ENCODE measurements at places on chromosomes 2 and 18. TPM values are rescaled to one million over a fixed set of nuclear protein-coding genes. Genes with fewer than 3 reads are reported as not detected.

DNA sequence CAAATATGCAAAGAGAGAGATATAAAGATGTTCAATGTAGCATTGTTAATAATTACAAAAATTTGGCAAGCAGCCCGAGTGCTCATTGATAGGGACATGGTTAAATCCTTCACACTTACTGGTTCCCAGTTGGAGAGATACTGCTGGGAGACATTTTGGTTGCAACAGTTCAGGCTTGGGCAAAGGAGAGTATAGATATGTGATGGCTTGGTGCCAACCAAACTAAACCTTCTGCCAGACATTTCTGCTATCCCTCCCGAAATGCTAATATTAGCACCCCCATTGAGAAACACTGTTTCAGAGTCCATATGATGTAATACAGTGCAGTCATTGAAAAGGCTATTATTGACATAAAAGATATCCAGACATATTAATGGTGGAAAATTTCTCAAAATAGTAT lies 11.5 kb downstream of the GEN1 start:
- H3K27ac ChIP-seq: no peak overlapping the region
- H3K27me3 ChIP-seq: no peaks in the 10 kb centered on the region
- no peak for DNase-seq
- H3K4me3 ChIP-seq: no peak overlapping the region

DNA sequence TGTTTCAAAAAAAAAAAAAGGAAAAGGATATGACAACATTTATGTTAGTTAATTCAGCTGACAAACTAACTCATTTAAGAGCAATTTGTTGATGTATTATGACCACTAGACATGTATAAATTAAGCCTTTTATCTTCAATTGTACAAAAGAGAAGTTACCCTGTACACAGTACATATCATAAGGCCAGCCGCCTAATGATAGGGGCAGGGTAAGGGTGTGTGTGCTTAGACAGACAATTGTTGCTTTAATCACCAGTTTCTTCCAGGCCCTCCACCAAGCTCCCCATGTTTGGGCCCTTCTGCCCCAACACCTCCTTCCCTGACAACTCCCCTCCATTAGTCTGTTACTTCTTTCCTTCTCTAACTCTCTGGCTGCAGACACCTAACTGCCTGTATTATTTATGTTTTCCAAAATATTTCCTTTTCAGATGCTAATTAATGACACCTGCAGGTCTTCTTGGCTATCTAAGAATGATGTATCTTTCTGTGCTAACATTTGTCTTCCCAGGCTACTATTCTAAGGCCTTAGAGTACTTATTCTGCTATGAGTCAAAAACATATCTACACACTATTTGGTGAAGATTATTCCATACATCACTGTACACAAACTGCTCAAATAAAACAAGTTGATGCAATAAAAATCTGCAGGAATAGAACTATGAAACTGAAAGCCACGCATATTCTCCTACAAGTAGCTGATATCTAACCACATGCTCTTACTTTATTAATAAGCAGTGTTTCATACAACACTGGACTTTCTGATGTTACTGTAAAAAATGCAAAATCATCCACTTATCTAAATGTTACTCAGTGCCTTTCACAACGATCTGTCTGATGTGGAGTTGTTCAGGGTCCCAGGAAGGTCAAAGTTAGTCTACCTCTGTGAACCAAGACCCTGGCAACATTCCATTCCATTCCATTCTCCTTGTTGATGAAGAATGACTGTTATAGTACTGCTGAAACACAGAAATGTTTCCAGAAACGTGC lies 26.4 kb downstream of the TMEM131 start:
- H3K36me3 ChIP-seq: no peaks in the 10 kb centered on the region
- no peak for DNase-seq
- no peaks in the 10 kb centered on the region for H3K27me3 ChIP-seq
- H3K4me3 ChIP-seq: no peak overlapping the region
- peaks cover 11% of the 10 kb centered on the region for H3K4me1 ChIP-seq

GRCh38 chr2:69789772-69790600 lies 39.5 kb upstream of the GMCL1 start:
- H3K27ac ChIP-seq: peak overlapping the region; percentile 64
- no peak for DNase-seq
- no peaks in the 10 kb centered on the region for H3K27me3 ChIP-seq
- H3K4me3 ChIP-seq: no peak overlapping the region

GRCh38 chr2:28929581-28929980 lies 35.1 kb downstream of the WDR43 start:
- H3K27ac ChIP-seq: no peak overlapping the region
- peaks cover 34% of the 10 kb centered on the region for H3K36me3 ChIP-seq
- DNase-seq: no peak
- no peaks in the 10 kb centered on the region for H3K27me3 ChIP-seq
- H3K4me1 ChIP-seq: no peaks in the 10 kb centered on the region
- H3K4me3 ChIP-seq: no peak overlapping the region

DNA sequence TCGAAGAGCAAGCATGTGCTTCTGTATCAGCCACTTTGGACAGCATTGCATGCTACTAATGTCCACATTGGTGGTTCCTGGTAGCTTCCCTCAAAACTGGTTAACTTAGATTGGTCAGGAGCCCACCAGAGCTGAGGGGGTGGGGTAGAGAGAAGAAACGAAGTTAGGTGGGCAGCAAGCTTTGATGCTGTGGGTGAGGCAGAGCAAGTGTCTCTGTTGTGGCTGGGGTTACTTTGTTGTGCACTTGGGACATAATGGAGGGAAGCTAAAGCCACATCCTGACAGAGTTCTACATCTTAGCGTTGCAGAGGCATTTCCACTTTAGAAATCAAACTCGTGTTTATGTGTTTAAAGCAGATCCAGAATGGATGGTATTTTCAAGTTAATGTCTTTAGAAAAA lies 82.7 kb downstream of the FAM168B start:
- DNase-seq: no peak
- H3K27ac ChIP-seq: no peak overlapping the region
- no peaks in the 10 kb centered on the region for H3K4me1 ChIP-seq
- no peaks in the 10 kb centered on the region for H3K36me3 ChIP-seq
- no peaks in the 10 kb centered on the region for H3K27me3 ChIP-seq

GRCh38 chr18:27780061-27780745 lies 396.7 kb downstream of the CDH2 start:
- no peaks in the 10 kb centered on the region for H3K27me3 ChIP-seq
- no peaks in the 10 kb centered on the region for H3K36me3 ChIP-seq
- no peak for DNase-seq

DNA sequence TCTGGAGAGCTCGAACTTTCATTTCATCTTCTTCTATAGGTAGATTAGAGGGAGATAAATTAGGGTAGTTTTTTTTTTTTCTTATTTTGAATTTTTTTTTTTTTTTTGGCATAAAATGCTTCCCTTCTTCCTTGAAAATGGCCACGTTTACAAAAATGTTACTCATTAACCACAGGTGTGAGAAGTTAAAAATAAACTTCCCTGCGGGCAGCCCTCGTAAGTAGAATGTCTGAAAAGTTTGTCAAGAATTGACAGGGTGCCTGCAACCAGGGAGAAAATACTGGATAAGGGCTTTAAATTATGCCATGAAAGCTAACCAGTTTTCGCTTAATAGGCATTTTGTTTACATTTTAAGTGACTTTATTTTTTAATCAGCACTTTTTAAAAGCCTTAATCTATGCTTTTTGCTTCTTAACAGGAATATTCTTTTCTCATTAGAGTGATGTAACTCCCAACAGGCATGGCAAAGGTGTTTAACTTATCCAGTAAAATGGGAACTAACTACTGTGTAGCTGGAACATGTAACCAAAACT lies 4.2 kb upstream of the FN1 start:
- no peak overlapping the region for H3K27ac ChIP-seq
- peaks cover 7% of the 10 kb centered on the region for H3K4me1 ChIP-seq
- no peak overlapping the region for H3K4me3 ChIP-seq
- no peak for DNase-seq
- no peaks in the 10 kb centered on the region for H3K27me3 ChIP-seq

- no peaks in the 10 kb centered on the region for H3K4me1 ChIP-seq
- H3K4me3 ChIP-seq: no peak overlapping the region
- H3K27me3 ChIP-seq: no peaks in the 10 kb centered on the region
- H3K36me3 ChIP-seq: no peaks in the 10 kb centered on the region
- no peak for DNase-seq
Measured at GRCh38 chr2:120783969-120784372, 48.3 kb downstream of the GLI2 start.

GRCh38 chr2:55159752-55160151 lies 72.3 kb downstream of the CLHC1 start:
- no peak overlapping the region for H3K4me3 ChIP-seq
- peaks cover 60% of the 10 kb centered on the region for H3K4me1 ChIP-seq
- H3K36me3 ChIP-seq: no peaks in the 10 kb centered on the region
- DNase-seq: no peak

GRCh38 chr2:161938335-161938734 lies 135.7 kb downstream of the DPP4 start:
- H3K4me1 ChIP-seq: no peaks in the 10 kb centered on the region
- no peaks in the 10 kb centered on the region for H3K27me3 ChIP-seq
- DNase-seq: no peak
- no peak overlapping the region for H3K4me3 ChIP-seq
- H3K36me3 ChIP-seq: no peaks in the 10 kb centered on the region
- H3K27ac ChIP-seq: no peak overlapping the region

- H3K4me3 ChIP-seq: no peak overlapping the region
- H3K4me1 ChIP-seq: no peaks in the 10 kb centered on the region
- DNase-seq: no peak
- H3K36me3 ChIP-seq: no peaks in the 10 kb centered on the region
Measured at GRCh38 chr2:239778861-239779558, 246.1 kb downstream of the NDUFA10 start.

DNA sequence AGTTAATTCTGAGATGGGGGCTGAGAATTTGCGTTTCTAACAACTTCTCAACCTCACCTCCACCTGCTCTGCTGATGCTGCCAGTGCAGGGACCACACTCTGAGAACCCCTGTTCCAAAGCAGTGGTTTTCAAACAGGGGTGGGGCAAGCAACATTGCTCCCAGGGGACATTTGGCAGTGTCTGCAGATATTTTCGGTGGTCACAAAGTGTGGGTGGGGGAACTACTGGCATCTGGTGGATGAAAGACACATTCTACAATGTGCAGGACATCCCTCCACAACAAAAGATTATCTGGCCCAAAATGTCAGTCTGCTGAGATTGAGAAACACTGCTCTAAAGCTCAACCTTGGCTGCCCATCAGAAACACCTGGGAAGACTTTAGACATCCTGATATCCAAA lies 188.7 kb upstream of the SATB2 start:
- H3K4me1 ChIP-seq: no peaks in the 10 kb centered on the region
- no peak overlapping the region for H3K4me3 ChIP-seq
- DNase-seq: no peak
- no peak overlapping the region for H3K27ac ChIP-seq
- H3K36me3 ChIP-seq: no peaks in the 10 kb centered on the region
- H3K27me3 ChIP-seq: no peaks in the 10 kb centered on the region

- no peaks in the 10 kb centered on the region for H3K36me3 ChIP-seq
- H3K27ac ChIP-seq: no peak overlapping the region
- no peaks in the 10 kb centered on the region for H3K4me1 ChIP-seq
- H3K4me3 ChIP-seq: no peak overlapping the region
Measured at GRCh38 chr2:201057087-201057521, 14.4 kb downstream of the HYCC2 start.

DNA sequence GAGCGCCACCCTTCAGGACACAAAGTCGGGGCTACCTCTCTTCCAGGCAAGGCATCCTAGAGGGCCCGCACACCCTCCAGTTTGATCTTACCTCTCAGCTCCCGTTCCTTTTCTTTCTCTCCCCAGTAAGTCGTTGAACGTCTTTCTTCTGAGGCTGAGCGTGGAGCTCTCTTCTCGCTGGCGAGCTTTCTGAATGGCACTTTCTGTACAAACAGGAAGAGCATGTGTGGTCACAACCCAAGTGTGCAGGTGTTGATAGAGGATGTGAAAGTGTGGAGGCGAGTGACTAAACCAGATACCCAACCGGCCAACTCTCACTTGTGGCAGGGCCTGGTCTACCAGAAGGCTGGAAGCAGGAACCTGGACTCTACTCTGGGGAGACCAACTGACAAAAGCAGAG lies at the start of gene AFF3:
AFF3 (minus strand) TSS at position 198 of the 400 bp plus-strand sequence. CDS start 38,136 bp downstream, outside the sequence.
- no peaks in the 10 kb centered on the region for H3K36me3 ChIP-seq
- H3K4me1 ChIP-seq: no peaks in the 10 kb centered on the region
- no peak within 1 kb of the TSS for H3K4me3 ChIP-seq
- H3K27me3 ChIP-seq: no peaks in the 10 kb centered on the region

- H3K27ac ChIP-seq: no peak overlapping the region
- no peaks in the 10 kb centered on the region for H3K27me3 ChIP-seq
- H3K4me1 ChIP-seq: peaks cover 11% of the 10 kb centered on the region
- H3K4me3 ChIP-seq: no peak overlapping the region
- no peaks in the 10 kb centered on the region for H3K36me3 ChIP-seq
- no peak for DNase-seq
Measured at GRCh38 chr2:207812726-207813080, 43.0 kb upstream of the FZD5 start.

GRCh38 chr18:5626130-5626880 lies 82.5 kb upstream of the EPB41L3 start:
- no peaks in the 10 kb centered on the region for H3K36me3 ChIP-seq
- peaks cover 12% of the 10 kb centered on the region for H3K4me1 ChIP-seq
- H3K27ac ChIP-seq: no peak overlapping the region
- no peak overlapping the region for H3K4me3 ChIP-seq
- H3K27me3 ChIP-seq: no peaks in the 10 kb centered on the region

- H3K36me3 ChIP-seq: no peaks in the 10 kb centered on the region
- DNase-seq: no peak
- no peak overlapping the region for H3K27ac ChIP-seq
- H3K27me3 ChIP-seq: no peaks in the 10 kb centered on the region
Measured at GRCh38 chr2:110828330-110828729, 96.0 kb downstream of the ACOXL start.

DNA sequence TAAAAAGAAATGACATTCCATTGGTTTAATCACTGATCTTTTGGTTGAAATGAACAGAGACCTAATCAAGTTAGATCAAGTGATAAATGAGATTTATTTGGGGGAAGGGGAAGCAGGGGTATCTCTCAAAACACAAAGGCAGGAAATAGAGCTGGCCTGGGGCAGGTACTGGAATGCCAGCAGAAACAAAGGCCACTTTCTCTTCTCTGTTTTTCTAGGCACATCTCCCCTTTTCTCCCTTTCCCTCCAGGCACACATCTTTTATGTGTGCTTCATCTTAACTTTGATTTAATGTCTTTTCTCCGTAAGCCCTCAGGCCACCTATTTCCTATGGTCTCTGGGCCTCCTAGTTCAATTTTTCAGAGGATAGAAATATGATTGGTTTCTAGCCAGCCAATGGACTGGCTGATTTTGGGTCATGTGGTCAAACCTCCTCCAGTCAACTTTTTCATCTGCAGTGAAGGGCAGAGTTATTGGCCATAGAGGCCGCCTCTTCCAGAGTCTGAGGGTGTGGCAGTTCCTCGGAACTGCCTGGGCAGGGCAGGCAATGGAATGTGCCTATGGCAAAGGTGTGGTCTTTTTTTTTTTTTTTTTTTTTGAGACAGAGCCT lies 58.9 kb upstream of the FAM136A start:
- no peaks in the 10 kb centered on the region for H3K36me3 ChIP-seq
- H3K27me3 ChIP-seq: no peaks in the 10 kb centered on the region

GRCh38 chr2:7626139-7626537 lies 708.9 kb downstream of the RNF144A start:
- H3K4me1 ChIP-seq: no peaks in the 10 kb centered on the region
- no peak overlapping the region for H3K4me3 ChIP-seq
- no peak for DNase-seq
- no peak overlapping the region for H3K27ac ChIP-seq
- H3K36me3 ChIP-seq: no peaks in the 10 kb centered on the region

Gene TMEM178A
- 4.7 TPM for total RNA-seq

Gene THSD7B
- total RNA-seq: 1.2 TPM

Gene ASXL3
- 25.3 TPM for total RNA-seq

Gene DNAH7
- total RNA-seq: 9.9 TPM

Gene NCOA1
- 29.9 TPM for total RNA-seq

Gene CDH20
- total RNA-seq: 0.89 TPM

Gene ITGA4
- 2.0 TPM for total RNA-seq

Gene COL4A3
- total RNA-seq: 59.7 TPM

Gene MOGAT1
- not detected for total RNA-seq

Gene ACVR1C
- 0.93 TPM for total RNA-seq

Gene FTCDNL1
- 6.2 TPM for total RNA-seq

Gene ICA1L
- 12.1 TPM for total RNA-seq

Gene GCC2
- 41.4 TPM for total RNA-seq
